ENCODE measurements at places on chromosomes 12 and 14. TPM values are rescaled to one million over a fixed set of nuclear protein-coding genes. Genes with fewer than 3 reads are reported as not detected.

Gene PTPN6
- total RNA-seq: 1.0 TPM

Gene MYF5
- total RNA-seq: not detected

Gene TDRD9
- not detected for total RNA-seq

Gene ITGA7
- 5.3 TPM for total RNA-seq

Gene GLIPR1L1
- total RNA-seq: not detected

Gene TPPP2
- not detected for total RNA-seq

Gene OR11H7
- total RNA-seq: not detected

Gene TMEM119
- 42.8 TPM for total RNA-seq

Gene TAS2R46
- total RNA-seq: not detected
